ENCODE measurements at places on chromosomes 7 and 10.
A peak's percentile ranks its signal among the peaks of the same experiment; 100 is the strongest.

GRCh38 chr7:111561904-111562732 lies at the start of gene IMMP2L:
TSS of gene IMMP2L (minus strand) at chr7:111562492.
- peak; percentile 90 for DNase-seq

- no peak for DNase-seq
Observed at GRCh38 chr10:110833941-110834628, 37.6 kb upstream of the PDCD4 start.

DNA sequence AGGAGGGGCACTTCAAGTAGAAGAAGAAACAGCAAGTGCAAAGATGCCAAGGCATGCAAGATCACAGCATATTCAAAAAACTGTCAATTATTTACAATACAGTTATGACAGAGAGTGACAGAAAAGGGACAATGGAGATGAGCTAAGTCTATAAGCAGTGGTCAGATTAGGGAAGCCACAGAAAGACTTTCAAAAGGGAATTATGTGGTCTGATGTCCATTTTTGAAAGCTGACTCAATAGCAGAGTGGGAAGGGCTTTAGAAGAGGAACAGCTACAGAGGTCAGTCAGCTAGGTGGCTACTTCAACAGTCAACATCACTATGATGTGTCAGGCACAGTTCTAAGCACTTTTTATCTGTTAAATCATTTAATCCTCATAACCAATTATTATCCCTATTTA lies 45.2 kb upstream of the SPOCK2 start:
- DNase-seq = peak; percentile 72

DNA sequence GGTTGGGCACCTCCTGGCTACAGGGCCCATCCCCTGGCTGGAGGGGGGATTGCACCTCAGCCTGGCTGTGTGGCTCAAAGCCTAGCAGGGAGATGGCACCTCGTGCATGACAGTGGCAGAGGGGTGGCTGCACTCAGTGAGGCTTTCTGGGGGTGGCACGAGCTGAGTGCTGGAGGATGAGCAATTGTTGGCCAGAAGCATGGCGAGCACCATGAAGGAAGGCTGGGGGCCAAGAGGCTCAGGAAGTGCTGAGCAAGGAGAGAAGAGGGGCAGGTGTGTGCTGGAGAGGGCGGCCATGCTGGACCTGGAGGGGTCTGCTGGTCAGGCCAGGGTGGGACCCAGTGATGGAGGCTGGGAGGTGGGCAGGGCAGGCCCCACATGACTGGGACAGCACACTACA lies 65.4 kb downstream of the TCERG1L start:
- no peak for DNase-seq

GRCh38 chr10:11242443-11243387 lies 225.0 kb downstream of the CELF2 start:
- DNase-seq = peak; percentile 89

DNA sequence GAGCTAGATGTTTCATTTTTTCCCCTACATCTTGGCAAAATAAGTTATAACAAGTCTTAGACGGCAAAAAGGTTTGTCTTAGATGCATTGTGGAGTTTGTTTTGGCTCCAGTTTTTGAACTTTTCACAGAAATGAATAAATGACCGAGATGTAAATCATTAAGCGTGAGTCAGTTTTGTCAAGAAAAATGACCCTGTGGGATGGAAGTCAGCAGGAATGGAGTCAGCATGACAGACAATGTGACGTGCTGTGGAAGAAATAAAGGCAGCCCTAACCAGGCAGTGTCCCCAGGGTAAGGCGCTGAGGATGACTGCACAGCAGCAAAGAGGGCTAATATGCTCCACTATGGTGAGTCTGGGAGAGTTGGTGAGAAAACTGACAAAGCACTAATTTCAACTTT lies 163.2 kb downstream of the NOC3L start:
- no peak for DNase-seq

DNA sequence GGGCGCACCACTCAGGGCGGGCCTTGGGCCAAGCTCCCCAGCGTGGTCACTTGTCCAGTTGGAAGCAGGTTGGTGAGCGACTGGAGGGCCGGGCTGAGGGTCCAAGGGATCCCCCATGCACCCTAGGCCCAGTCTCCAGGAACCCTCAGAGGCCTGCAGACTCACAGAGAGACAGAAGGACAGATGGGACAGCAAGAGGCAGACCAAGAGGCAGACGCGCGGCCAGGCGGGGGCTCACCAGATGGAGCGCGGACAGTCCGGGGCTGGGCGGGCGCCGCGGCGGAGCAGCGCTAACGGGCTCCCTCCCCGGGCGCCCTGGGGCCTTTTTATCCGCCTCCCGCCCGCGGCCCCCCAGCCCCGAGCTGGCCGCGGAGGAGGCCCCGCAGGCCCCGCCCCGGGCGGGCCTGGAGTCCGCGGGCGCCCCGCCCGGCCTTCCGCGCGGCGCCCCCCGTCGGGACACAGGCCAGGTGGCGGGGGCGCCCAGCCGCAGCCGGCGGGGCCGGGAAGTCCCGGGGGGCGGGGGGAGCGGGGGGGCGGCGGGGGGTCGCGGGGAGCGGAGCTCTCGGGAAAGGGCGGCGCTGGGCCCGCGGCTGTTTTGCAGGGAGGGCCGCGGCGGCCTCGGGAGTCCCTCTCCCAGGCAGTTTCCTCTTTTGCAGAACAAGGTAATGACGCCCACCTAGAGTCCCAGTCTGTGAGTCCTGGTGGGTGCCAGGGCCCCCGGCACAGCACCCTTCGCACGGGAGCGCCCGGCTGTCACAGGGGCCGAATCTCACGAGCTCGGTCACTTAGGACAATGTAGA lies at the start of gene LOXL4:
Gene LOXL4 (minus strand): TSS at position 301 of the 800 bp plus-strand sequence. CDS start 5,175 bp downstream, outside the sequence.
- DNase-seq = no peak

GRCh38 chr10:125193306-125193877 lies 33.0 kb upstream of the CTBP2 start:
- DNase-seq = no peak

DNA sequence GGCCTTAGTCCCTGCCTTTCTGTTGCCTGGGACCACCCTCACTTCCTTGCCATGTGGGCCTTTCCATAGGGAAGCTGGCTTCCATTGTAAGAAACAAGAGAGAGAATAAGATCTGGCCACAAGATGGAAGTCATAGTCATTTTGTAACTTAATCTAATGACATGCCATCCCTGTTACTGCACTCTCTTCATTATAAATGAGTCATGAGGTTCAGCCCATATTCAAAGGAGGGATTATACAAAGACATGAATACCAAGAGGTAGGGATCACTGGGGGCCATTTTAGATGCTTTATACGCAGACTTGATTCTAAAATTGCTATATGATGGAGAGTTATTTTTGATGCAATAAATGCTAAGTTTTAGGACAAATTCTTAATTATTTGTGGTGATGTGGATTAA lies 75.2 kb upstream of the CELF2 start:
- DNase-seq = no peak

DNA sequence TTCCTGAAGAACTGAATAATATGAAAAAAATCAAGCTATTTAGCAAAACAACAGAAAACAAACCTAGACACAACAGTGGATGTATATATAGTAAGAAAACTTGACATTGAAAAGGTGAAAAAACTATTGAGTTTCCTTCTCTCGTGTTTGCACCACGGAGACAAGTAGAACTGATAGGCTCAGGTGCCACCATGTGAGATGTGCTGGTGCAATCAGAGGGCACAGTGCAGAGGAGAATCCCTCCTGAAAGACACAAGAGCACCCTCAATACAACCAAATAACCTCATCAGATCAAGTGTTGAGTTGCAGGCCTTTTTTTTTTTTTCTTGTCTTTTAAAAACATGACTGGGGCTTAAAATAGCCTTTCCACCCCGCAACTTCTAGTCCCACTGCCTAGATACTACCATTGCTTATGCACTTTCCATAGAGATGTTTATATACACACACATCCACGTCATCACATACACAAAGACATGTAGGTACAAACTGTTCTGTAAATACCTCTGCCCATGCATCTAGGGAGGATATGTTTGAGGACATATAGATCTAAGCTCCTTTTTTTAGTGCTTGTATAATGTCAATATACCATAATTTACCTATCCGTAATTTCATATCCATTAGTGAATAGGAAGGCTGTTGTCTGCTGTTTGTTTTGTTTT lies 54.1 kb downstream of the UBE2H start:
- DNase-seq = no peak

- DNase-seq = no peak
Observed at GRCh38 chr10:4882704-4883078, 56.7 kb downstream of the AKR1E2 start.

GRCh38 chr7:38222481-38223096 lies 44.5 kb downstream of the STARD3NL start:
- DNase-seq = no peak

- no peak for DNase-seq
Observed at GRCh38 chr7:24917510-24918239, 62.3 kb downstream of the OSBPL3 start.

- no peak for DNase-seq
Observed at GRCh38 chr10:90197766-90198165, 496.4 kb downstream of the KIF20B start.

DNA sequence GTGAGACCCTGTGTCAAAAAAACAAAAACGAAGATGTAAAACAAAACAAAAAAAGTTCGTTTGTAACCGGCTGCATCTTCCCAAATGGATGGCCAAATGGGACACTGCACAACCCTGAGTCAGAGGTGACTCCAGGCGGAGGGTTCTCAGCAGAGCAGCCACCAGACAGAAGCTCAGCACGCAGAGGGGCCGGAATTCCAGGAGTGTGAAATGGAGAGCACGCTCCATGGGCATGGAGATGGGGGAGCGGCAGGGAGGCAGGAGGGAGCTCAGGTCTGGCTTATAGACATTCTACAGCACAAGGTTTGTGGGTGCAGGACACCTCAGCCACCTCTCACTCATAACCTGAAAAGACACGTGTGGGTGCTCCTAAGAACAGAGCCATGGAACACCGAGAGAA lies 227.0 kb downstream of the MAD1L1 start:
- DNase-seq = no peak

DNA sequence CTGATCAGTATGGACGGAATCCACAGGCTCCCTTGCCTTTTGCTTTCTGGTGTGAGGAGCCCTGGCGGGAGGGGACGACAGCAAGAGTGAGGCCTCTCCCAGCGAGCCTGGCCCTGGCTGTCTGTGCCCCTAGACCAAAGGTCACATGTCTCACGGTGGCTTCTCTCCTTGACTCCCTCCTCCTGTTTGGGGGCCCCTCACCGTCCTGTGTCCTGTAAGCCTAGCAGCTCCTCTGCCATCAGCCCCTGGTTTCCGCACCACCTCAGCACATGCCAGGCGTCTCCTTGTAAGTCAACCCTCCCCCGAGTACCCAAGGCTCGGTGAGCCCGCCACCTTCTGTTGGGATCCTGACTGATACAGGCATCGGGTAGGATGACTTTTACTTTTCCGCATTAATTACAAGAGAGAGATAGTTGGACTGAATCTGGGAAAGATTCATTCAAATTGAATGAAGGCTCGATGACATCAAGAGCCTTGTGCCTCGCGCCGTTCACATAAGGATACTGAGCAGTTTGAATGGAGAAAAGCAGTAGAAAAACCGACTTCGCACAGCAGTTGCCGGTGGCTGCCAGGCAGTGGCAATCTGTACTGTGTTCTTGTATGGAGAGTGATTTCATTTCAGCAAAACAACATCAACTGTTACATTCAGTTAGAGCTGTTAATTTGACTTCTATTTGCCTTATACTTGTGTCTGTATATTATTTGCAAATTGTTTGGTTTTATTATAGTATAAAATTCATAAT lies 119.8 kb downstream of the XRCC2 start:
- no peak for DNase-seq

DNA sequence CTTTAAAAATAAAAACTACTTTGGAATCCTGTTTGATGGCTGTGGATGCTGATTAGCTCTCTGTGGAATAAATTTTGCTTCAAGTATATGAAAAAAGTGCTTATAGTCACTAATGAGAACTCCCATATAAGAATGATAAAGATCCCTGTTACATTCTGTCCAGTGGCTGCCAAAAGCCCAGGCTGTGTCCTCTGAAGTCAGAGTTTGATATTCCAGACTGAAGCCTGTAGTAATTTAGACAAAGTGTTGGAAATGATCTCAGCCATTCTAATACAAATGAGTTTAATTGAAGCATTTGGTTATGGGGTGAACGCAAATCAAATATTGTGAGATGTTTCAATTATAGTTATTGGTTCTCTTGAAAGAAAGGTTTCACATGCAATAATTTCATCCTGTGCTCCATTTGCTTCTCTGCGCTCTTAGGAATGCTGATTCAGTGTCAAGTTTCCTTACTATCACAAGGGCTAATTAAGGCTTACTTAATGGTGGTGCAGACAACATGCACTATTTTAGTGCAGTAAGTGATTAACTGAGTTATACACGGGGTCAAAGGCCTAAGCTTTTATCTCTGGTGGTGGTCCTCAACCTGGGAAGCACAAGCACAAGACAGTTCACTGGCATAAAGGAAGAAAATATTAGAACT lies 867.6 kb downstream of the SORCS1 start:
- DNase-seq = no peak

DNA sequence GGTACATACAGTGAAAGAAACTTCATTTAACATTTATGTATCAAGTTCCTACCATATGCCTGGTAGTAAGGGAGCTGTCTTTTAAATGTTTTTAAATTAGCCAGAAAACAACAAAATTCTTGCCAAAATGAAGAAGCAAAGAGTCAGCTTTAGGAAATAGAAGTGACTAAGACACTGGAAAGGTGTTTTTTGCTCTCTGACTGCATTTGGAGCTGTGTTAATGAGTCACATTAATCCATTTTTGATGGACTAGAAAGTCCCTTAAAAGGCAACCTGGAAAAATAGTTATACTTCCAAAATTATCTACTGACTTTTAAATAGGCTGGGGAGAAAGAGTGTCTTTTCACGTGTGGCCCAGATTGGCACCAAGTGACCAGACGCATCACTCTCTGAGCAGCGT lies 3.9 kb upstream of the COL17A1 start:
- no peak for DNase-seq

DNA sequence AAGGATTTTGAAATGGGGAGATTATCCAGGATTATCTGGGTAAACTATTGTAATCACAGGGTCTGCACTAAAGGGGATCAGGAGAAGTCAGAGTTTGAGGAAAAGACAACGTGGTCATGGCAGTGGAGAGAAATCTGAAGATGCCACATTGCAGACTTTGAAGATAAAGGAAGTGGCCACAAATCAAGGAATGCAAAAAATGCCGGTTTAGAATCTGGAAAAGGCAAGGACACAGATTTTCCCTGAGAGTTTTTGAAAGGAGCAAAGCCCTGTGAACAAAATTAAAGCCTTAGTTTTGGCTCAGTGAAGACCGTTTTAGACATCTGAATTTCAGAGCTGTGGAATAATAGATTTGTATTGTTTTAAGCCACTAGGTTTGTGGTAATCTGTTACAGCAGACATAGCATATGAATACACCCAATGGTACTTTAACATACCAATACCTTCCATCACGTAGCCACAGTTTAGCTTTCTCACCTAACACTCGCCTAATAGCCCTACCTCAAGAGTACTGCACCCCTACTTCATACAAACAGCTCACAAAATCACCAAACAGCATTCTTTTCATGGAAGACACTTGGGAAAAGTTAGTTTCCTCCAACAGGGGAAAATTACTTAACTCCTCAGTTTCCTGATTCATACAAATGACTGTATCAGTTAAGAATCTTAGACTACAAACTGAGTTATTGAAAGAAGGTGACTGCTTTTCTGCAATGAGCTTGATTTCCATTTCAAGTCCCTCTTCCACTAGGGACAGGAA lies 446.5 kb downstream of the INHBA start:
- no peak for DNase-seq
